Stimulated activated CD4-positive, alpha-beta T cell treated with anti-CD3 and anti-CD28 coated beads, Interleukin-2, amount 100 ng/mL, for 24 hours (primary cell): ENCODE measurements at places on chromosomes 6 and 20.

- DNase-seq: peak; percentile 53
Measured at GRCh38 chr20:36591854-36592641, 13.5 kb upstream of the RAB5IF start.

- no peak for DNase-seq
Measured at GRCh38 chr6:144075875-144076274, 19.5 kb downstream of the SF3B5 start.

DNA sequence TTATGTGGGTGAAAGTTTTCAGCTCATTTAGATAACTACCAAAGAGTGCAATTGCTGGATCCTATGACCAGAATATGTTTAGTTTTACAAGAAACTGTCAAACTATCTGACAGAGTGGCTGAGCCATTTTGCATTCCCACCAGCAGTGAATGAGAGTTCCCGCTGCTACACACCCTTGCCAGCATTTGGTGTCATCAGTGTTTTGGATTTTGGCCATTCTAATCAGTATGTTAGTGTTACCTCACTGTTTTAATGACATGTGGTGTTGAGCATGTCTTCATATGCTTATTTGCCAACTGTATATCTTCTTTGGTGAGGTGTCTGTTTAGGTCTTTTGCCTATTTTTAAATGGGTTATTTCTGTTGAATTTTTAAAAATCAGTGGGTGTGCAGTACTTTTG lies 120.9 kb downstream of the CFAP61 start:
- DNase-seq: no peak

GRCh38 chr20:5181958-5182357 lies 55.1 kb downstream of the CDS2 start:
- no peak for DNase-seq

GRCh38 chr6:88813045-88813444 lies 150.4 kb downstream of the RNGTT start:
- no peak for DNase-seq

- no peak for DNase-seq
Measured at GRCh38 chr6:80541181-80541580, 434.7 kb downstream of the BCKDHB start.

DNA sequence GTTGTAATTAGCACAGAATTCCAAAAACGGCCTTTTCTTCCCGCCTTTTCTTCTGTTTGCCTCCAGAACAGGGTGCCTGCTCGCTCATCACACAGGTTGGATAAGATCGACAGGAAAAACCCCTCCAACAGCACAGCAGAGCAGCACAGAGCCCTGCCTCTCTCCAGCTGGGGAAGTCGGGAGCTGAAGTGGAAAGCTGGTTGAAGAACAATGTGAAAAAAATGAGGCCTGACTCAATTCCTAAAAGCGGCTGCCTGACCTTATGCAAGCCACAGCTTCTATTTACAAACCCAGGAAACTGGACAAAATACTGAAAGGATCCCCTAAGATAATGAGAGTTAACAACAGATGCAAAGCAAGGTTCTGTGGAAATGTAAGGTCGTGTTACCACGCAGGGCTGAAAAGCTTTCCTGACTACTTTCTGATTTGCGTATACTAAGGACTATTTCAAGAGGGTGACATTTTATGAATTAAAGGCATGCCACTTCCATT lies 116.9 kb downstream of the TTLL2 start:
- DNase-seq: no peak

- DNase-seq: no peak
Measured at GRCh38 chr6:127391094-127391953, 47.9 kb upstream of the ECHDC1 start.

- no peak for DNase-seq
Measured at GRCh38 chr6:71114544-71114943, 157.7 kb upstream of the B3GAT2 start.

GRCh38 chr20:32506721-32507120 lies 78.4 kb downstream of the NOL4L start:
- no peak for DNase-seq

DNA sequence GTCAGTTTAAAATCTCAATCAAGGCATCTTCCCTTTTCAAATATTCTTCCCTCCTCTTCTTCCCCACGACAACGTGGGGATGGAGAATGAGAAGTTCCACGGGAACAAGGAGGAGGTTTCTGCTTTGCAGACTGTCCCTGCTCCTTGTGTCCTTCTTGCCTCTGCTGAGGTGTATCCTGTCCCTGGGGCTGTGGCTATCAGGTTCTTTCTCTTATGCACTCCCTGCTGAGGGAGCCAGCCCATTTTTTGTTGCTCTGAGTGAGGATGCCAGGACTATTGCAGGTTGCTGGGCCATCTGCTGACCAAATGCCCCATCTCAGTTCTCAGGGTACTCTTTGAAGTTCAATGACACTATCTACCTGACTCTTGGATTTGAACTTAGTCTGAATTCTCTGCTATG lies 533.6 kb downstream of the RNF144B start:
- no peak for DNase-seq

DNA sequence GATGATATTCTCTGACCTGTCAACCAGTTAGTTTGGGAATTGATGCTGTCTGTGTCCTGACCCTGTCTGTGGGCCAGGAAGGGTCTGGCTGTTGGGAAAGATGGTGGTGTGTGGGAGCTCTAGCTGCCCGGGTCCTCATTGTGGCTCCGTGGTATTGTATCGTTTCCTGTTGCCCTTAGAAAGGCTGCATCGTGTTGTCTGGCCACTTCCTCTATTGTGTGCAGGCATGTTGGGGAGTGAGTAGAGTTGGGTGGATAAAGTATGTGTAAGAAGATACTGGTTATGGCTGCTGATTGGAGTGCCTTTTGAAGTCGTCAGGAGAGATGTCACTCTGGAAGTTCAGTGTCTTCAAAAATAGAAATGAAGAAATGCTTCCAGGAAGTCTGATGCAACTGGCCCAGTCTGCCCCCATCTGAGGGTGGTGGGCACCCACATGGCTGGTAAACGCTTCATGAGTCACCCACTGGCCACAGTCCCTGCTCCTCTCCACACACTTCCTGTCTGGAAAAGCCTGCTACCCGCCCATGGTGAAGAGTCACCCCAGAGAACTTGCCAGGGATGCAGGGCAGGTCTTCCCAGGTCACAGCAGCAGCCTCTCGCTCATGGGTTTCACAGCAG lies 27.9 kb downstream of the PPARD start:
- DNase-seq: peak; percentile 50

GRCh38 chr6:11722220-11722619 lies 56.4 kb downstream of the ADTRP start:
- no peak for DNase-seq

DNA sequence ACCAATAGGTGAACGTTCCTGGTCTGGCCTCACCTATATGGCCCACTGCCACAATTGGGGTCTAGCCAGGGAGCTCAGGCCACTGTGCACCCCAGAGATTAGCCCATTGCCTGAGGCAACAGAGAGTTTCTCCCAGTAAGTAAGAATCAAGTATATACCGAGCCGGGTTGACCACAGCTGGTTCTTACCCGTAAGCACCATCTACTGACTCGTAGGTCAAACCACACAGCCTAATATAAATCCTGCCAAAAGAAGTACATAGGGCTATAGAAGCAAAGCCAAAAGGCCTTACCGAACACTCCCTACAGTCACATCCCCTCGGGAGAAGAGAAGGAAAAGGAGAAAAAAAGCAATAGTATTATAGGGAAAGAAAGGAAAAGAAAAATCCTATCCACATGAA lies 463.6 kb upstream of the GJE1 start:
- no peak for DNase-seq

DNA sequence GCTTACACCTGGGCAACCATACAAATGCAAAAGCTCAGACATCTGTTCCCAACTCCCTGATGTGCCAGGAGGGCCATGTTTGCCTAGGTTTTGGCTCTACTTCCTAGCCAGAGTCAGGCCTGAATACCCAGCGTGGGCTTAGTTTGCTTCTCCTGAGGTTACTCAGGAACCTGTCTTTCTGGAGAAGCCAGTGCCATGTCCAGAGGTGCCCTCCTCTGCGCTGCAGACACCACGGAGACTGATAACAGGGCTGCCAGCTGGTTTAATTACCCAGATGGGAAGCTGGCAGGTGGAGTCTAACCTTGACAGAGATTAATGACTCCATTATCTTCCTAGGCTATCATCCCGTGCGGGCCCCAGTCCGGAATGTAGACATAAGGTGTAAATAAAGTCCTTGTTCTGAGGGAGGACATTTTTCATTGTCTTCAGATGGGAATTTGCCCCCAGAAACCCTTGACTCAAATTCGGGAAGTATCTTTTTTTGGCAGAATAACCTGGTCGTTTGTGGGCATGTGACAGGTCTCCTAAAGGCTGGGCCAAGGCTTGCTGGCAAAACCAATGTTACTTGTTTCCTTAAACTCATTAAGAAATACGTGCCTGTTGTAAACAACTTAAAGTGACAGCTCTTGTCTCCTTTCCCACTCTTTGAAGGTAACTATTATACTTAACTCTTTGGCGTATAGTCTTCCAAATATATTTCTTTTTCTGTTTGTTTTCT lies 29.2 kb upstream of the ZNFX1 start:
- DNase-seq: no peak

DNA sequence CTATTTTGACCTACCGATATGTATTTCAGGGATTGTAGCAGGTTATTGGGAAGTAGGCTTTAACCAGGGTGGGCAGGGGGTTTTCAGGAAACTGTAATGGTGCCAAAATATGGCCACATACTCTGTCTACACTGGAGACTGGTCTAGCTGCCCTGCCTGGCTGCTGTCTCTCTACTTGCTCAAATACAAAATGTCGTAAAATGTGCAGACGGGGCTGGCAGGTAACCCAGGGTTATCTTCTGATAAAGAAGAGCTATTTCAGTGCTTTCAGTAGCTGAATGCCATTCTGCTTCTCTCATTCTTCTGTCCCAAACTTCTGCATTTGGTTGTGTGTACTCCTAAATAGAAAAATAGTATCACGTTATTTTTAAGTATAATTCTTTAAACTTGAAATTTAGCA lies 616.2 kb downstream of the EPM2A start:
- no peak for DNase-seq

- no peak for DNase-seq
Measured at GRCh38 chr6:131914234-131914633, 36.9 kb downstream of the CCN2 start.

DNA sequence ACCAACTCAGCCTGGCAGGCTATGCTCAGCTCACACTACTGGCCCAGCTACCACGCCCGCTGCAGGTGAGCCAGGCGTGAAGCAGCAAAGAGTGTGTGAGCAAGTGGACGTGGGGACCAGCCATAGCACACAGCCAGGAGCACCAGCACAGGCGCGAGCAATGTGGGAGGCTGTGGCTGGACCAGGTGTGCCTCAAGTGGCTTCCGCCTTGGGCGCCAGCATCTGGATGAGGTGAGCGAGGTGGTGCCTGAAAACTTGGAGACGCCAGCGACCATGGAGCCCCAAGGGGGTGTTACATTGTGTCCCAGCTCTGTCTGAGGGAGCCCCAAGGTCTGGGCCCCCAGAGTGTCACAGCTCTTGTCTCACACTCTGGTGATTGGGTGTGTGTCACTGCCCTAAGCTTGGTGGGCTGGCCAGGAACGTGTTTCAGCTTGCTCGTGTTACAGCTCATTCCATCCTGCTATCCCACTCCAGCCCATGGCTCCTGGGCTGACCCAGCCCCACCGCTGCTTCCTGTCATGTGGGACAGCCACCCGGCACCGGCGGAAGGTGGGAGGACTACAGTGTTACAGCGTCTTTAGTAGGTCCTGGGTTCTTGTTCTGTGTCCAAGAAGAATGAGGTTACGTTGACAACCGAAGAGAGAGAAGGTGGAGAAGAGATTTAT lies 508.0 kb upstream of the MMS22L start:
- DNase-seq: no peak

- DNase-seq: no peak
Measured at GRCh38 chr6:127100510-127101140, 17.8 kb upstream of the RSPO3 start.

DNA sequence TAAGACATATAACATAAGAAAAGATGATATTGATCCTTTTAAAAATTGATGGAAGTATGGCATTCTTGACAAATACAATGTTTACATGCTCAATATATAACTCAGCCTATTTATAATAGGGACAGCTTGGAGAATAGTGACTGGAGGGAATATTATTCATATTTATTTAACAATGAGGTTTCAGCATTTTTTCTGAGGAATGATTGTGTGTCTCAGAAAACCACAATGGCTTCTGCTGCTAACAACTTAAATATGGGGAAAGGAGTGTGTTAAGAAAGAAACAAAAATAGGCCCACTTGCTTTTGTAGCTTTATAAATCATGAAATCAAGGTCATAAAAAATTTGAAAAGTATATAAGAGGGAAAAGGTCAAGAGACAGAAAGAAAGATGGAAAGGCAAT lies 163.2 kb upstream of the TBX18 start:
- no peak for DNase-seq

- no peak for DNase-seq
Measured at GRCh38 chr20:63449025-63449424, 23.4 kb downstream of the KCNQ2 start.

- no peak for DNase-seq
Measured at GRCh38 chr20:41510224-41510623, 108.0 kb downstream of the CHD6 start.

GRCh38 chr6:137881522-137881886 lies 14.4 kb downstream of the TNFAIP3 start:
- DNase-seq: no peak

GRCh38 chr6:45626087-45626891 lies 248.6 kb upstream of the SUPT3H start:
- DNase-seq: no peak

GRCh38 chr6:117601811-117602150 lies 530 bp downstream of the GOPC start:
- DNase-seq: peak; percentile 32

DNA sequence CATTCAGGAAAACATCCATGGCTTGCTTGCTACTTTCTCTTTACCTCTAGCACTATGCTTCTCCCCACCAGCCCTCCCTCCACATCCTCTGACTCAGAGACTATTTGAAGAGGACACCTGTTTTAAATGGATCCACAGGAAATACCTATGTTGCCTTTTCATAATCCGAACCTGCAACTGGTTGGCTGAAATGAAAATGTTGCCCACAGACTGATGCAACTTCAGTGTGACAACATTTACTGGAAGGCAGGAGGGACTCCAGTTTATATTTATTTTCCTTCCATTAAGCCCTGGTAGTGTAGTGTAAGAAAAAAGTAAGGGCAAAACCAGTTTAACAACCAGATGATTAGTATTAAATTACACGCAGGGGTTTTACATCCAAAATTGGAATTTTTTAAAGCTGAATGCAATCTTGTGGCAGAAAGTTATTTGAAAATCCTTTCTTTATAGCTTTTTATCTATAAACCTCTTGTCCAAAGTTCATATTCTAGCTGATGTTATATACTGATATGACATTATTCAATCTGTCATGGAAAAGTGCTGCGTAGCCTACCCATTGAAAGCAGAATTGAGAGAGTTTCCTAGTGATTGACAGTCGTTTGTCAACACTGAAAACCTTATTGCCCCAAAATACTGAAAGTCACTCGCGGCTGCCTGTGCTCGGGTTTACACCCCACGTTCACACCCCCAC lies 881 bp upstream of the AIG1 start:
- DNase-seq: no peak

DNA sequence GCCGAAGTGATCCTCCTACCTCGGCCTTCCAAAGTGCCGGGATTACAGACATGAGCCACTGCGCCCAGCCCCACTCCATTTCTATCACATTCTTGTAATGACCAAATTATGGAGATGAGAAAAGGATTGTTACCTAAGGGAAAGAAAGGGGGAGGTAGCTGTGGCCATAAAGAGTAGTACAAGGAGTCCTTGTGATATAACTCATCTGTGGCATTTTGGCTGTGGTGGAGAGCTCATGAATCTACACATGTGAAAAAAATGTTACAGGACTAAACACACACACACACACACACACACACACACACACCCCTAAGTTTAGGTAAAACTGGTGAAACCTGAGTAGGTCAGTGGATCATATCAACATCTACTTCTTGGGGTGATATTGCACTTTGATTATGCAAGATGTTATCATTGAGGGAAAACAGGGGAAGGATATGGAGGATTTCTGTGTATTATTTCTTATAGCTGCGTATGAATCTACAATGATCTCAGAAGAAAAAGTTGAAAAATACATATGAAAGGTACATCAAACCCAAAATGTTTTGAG lies 251.5 kb downstream of the TSHZ2 start:
- no peak for DNase-seq
